ENCODE measurements at places on chromosomes 7 and 10.
A peak's percentile ranks its signal among the peaks of the same experiment; 100 is the strongest.

GRCh38 chr10:84404783-84405182 lies 76.4 kb downstream of the CCSER2 start:
- DNase-seq: no peak

DNA sequence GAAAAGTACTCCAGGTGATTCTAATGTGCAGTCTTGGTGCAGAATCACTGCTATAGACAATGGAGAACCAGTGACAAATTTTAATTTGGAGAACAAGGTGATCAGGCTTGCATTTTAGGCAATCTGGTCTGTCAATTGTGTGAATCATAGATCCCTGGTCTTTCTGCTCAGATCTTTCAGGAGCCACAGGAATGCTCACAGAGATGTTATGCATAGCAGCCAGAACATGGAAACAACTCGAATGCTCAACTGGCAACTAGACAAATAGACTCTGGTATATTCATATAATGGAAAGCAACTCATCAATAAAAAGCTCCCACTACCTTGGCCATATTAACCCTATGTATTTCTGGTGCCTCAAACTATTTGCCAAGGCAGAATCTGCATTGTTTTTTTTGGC lies 209.1 kb downstream of the PHF14 start:
- DNase-seq: no peak

GRCh38 chr10:24465124-24465874 lies 256.4 kb downstream of the KIAA1217 start:
- no peak for DNase-seq

- no peak for DNase-seq
Observed at GRCh38 chr7:119105381-119105780, 880.9 kb downstream of the ANKRD7 start.

DNA sequence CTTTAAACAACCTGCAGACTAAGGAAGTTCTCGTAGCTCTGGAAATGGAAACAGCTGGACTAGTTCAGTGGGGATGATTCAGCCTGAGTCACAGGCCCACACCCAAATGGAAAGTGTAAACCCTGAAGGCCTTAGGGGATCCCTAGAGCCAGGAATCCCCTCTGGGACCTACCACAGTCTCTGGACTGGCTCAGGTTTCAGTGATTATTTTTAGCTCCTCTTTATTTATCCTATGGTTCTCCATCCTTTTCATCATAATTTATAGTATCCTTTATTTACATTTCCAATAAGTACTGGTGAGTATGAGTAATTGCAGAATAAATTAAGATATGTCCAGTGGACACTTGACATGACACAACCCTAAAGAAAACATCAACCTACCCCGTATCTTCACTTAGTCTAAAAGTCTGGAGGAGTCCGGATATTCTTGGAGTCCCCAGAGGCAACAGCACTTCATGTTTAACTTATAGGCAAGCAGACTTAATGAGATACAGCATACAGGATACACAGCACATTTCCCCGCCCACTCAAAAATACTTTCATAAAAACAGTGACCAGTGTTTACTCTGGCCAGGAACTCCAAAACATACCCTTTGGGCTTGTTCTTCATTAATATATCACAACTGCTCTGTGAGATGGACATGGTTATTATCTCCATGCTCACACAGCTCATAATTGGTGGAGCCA lies 28.4 kb upstream of the SEMA3E start:
- DNase-seq: no peak

DNA sequence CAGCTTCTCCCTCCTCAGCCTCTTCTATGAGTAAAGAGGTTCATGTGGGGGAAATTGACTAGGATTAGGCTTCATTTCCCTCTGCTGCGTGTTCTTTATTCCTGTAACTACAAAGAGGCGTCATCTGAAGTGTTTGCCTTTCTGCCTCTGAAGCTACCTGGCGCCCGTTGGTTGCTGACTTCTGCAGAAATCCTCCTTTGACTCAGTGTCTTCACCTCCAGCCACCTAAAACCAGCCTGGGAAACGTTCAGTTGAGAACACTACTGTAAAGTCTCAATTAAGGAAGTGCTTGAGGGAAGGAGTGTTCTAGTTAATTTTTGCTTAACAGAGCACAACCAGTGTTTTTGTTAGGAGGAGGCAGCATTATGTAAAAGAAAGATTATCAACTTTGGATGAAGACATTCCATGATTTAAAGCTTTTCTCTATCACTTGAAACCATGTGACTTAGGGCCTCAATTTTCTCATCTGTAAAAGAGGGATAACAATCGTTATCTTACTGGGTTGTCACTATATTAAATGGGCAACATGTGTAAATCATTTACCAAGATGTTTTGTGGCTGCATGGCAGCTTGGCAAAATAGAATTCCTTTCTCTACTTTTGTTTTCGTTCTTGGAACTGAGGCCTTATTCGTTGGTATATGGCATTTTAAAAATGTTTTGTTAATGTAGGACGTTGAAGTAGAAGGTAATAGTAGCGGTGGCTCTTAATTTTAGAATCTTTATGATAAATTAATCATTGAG lies 642.9 kb downstream of the SDK1 start:
- DNase-seq: no peak

- DNase-seq: no peak
Observed at GRCh38 chr10:100628061-100628460, 92.3 kb downstream of the HIF1AN start.

DNA sequence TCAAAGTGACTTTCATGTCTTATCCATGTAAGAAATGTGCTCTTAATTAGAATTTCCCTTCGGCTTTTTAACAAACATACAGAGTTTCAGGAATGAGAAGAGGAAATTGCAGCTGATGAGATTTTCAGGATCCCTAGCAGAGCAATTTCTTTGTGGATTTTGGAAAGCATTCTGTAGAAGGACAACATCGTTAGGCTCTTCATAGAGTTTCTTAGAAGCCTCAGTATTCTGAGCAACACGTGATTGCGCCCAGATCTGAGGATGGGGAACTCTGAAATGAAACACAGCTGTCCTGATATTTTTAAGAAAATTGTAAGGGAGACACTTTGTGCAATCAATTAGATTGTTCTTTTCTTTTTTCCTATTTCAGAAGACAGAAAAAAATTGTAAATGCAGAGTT lies 85.8 kb downstream of the LHFPL3 start:
- DNase-seq: no peak

DNA sequence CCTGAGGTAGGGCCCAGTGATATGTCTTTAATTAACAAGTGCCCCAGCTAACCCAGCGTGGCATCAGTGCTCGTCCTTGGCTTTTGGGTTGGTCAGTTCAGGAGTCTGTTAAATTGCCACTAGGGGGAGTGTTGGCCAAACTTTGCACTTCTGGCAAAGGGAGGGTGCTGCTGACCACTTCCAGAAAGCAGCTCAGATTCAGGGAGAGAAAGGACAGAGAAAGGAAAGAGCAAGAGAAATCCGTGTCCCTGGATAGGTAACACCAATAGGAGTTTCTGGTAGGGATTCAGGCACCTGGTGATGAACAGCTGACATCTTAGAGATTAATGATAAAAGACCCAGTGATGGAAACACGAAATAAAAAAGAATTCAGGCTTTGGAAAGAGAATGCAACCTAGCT lies 243.1 kb upstream of the AOAH start:
- DNase-seq: no peak

- DNase-seq: no peak
Observed at GRCh38 chr10:14047431-14047830, 283.3 kb downstream of the FRMD4A start.

DNA sequence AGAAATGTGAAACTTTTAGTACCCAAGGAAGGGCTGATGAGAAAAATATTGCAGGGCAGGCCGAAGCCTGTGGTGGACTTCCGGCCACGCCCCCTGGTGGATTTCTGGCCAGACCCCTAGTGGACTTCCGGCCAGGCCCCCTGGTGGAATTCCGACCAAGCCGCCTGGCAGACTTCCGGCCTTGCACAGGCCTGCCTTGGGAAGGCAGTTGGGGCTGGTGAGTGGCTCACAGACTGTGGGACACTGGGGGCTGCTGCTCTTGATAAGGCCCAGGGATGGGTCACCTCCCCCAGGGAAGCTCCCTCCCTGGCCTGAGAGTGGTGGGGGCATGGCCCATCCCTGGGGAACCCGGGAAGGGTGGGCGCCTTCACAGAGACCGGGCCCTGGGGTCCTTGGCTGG lies 116.4 kb upstream of the MKI67 start:
- DNase-seq: no peak

GRCh38 chr10:124978376-124978725 lies 36.4 kb downstream of the ZRANB1 start:
- DNase-seq: no peak

DNA sequence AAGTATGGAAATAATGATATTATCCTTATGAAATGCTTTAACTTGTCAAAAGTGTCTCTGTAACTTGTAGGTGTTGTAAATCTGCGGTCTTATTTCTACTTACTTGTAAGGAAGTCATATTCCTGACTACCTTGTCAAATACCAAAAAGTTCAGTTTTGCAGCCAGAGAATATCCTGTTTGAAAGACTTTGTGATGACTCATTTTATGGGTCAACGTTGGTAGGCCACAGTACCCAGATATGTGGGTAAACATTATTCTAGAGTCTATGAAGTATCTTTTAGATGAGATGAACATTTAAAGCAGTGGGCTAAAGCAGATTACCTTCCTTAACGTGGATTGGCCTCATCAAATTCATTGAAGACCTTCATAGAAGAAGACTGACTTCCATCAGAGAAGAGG lies 195.3 kb downstream of the PPP1R9A start:
- no peak for DNase-seq

GRCh38 chr7:132084776-132085388 lies 491.4 kb downstream of the PLXNA4 start:
- DNase-seq: no peak

GRCh38 chr10:60989400-60989876 lies 45.5 kb upstream of the RHOBTB1 start:
- DNase-seq: no peak

DNA sequence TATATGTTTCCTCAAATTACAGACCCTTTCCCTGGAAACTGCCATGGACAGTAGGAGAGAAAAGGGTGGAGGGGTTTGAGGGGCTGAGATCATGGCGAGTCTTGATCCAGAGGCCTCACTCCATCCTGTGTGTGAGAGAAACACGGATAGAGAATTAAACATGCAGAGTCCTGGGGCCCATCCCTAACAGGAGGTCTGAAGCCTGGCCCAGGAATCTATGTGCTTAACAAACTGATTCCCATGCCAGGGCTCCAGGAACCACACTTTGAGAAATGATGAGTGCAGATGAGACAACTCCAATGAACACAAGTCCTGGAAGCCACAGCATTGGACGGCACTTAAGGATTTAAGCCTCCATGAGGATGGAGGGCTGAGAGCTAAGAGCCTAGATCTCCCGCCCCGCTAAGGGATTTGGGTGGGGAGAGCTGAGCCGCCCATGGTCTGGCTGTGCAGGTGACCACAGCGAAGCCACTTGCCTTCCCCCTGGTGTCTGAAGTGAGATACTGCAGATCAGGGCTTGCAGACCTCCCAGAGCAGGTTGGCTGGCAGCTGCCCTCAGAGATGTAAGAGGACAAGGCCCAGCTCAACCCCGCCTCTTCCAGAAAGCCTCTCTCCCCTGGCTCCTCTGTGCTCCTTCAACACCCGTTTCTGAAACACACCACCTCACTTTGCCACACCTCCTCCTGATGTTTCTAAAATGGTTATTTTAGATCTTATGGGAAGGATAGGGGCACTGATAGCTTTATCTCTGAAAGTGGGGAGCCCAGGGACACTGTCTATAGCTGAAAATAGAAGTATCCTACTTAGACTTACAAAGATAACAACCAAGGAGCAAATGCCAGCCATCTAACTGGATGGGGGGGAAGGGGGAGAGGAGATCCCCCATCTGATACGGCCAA lies 24.8 kb upstream of the EIF5AL1 start:
- DNase-seq: peak; percentile 20

DNA sequence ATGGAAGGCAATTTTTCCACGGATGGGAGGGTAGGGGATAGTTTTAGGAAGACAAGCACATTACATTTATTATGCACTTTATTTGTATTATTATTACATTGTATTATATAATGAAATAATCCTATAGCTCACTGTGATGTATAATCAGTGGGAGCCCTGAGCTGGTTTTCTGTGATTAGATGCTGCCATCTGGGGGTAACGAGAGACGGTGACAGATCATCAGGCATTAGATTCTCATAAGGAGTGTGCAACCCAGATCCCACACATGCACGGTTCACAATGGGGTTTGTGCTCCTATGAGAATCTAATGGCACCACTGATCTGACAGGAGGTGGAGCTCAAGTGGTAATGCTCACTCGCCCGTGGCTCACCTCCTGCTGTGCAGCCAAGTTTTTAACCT lies 103.9 kb upstream of the STK17A start:
- DNase-seq: no peak

- no peak for DNase-seq
Observed at GRCh38 chr10:23408330-23408976, 30.4 kb upstream of the OTUD1 start.

DNA sequence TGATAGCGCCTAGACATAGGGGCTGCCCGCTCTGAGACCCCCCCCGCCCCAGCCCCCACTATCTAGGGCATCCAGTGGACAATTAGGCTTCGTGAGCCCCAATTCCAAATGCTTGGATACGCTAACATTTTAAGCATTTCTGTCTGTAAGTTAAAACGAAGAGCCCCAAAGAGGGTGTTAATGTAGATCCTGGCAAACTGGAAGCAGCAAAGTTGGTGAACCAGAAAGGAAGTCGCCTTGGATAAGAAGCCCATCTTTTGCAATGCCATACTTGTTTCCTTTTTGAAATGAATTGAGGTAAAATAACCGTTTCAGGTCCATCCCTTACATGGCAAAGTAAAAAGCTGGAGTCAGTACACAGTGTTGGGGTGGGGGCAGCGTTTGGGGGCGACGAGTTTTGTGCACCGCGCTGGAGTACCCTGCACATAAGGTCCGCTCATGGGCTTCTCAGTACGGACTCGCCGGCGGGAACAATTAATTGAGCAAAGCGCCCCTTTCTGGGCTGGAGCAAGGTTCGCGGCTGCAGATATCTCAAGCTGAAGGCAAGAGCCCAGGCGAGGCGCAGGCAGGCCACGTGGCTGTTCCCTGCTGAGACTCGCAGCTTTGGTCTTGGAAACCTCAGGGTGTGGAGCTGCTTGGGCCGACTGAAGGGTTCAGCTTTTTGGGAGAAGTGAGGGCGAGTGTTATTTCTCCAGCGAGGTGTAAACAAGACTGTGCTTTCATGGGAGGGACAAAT lies 1.4 kb upstream of the TWIST1 start:
- DNase-seq: no peak

DNA sequence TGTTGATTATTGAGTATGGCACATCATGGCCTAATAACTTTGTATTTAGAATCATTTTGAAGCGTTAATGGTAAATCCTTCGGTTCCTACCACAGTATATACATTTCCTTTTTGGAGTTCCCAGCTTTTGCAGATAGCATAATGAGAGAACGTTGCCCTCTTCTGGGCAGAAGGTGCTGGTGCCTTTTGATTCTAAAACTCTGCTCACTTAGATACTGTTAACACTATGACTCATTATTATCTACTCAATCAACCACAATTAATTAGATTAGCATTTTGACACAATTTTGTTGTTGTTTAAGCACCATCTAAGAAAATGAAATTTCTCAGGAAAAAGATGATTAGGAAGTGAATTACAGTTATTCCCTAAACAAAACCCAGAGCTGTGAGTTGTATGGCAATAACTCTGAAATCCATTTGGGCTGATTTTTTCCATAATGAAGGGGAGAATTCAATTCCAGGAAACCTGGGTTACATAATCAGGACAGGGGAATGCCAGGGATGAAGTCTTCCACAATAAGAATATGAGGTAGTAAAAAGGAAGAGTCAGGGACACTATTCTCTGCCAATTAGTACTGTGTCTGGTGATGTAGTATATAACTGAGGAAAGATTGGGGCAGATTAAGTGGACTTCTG lies 11.5 kb upstream of the DLD start:
- DNase-seq: peak; percentile 49

GRCh38 chr10:71338728-71339495 lies 19.9 kb downstream of the SLC29A3 start:
- no peak for DNase-seq

All from CD4-positive, alpha-beta T cell treated with Interleukin-17A for 4 hours (primary cell).